ENCODE measurements at places on chromosomes 1 and 21.
A peak's percentile ranks its signal among the peaks of the same experiment; 100 is the strongest.

DNA sequence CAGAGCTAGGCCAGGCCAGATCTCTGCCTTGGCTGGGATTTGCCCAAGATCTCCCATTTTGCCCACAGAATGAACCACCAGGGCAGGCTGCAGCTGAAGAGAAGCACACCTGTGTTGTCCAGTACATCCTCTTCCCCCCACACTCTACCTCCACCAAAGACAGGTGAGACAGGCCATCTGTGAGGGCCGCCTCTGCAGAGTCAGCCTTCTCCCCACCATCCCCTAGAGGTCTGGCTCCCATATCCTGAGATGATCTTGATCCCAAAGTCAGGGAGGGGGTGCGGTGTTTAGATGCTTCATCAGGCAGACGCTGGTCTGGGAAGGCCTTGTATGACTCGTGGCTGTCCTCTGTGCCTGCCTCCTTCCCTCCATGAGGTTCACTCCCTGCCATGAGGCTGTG lies 28.7 kb downstream of the HYI start:
- DNase-seq: no peak

GRCh38 chr1:107419003-107419402 lies 278.2 kb downstream of the NTNG1 start:
- DNase-seq: no peak

DNA sequence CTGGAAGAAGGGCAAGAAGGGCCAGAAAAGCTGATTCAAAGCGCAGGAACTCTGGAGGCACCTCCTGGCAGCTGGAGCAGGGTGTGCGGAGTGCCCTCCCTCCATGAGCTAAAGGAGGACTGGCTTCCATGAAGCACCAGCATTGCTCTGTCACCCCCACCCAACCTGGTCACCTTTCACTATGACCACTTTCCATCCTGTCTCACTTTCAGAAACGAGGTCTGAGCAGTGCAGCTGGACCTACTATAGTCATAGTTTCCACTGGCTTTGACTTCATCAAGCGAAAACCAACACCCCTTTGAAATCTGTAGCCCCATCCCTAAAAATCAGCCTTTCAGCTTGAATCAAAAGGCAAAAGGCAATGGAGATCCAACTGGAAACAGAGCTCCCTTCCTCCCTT lies 84.8 kb upstream of the CACNA1E start:
- no peak for DNase-seq

DNA sequence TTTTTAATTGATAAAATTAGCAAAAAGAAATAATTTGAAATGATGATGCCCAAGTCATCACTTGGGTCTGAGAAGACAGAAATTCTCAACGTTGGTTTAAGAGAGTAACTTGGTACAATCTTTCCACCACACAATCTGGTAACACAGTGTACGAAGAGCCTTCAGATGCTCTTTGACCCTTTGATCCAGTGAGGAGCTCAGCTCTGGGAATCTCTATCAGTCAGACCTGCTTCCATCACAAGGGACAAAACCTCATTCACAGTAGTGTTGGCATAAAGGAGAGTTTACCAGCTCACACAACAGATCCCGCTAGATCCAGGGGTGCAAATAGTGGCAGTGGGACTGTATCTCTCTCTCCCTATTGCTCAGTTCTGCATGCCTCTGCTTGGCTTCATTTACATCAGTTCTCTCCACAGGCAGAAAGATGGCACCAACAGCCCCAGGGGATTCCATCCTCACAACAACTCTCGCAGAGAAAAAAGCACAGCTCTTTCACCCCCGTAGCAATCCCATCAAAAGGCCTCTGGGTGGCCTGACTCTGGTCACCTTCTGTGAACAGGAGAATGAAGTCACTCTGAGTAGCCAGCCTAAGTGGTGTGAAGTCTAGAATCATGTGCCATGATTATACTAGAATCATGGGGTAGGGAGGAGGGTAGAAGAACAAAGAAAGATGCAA lies 119.7 kb downstream of the ZNF281 start:
- DNase-seq: no peak

DNA sequence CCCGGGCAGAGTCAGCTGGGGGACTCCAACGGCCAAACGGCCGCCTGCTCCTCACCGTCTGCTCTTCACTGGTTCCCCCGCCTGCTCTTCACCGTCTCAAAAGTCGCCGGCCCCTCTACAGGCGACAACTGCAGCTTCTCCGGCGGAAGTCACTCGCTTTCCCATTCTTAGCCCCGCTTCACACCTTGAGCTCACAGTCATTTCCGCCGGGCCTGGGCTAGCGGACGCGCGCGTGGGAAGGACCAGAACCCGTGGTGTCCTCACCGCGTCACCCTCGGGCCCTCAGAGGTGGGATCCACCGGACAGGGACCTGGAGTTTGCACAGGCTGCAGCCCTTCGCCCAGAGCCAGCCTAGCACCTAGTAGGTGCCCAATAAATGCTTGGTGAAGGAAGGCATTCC lies 27.9 kb upstream of the HJV start:
- no peak for DNase-seq

DNA sequence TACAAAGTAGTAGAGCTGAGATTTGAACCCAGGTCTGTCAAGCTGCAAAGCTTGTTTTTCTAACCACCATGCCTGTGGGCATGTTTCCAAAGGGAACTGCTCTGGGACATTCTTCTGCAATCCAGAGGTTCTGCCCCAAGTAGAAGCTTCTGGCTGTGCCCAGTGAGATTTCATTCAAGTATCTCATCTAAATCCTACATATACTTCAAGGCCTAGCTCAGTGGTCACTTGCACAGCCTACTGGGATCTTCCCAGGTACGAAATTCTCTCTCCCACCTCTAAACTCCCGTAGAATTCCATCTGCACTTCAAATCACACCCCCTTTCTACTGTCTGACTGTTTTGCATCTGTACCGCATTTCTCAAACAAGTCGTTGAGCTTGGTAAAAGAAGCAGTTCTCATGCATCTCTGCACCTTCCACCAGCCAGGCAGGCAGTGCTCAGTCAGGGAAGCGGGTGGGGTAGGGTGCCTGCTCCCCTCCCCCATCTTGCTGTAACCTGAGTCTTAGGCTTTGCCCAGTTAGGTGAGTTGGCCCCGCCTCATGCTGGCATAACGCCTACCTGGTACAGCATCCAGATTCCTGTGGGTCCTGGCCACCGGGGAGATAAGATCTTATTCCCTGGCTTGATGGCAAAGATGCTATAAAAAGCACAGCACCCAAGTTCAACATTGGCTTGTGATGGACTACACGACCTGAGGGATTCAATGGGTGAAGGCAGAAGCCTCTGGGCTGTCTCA lies 13.5 kb downstream of the SLC9A1 start:
- no peak for DNase-seq

DNA sequence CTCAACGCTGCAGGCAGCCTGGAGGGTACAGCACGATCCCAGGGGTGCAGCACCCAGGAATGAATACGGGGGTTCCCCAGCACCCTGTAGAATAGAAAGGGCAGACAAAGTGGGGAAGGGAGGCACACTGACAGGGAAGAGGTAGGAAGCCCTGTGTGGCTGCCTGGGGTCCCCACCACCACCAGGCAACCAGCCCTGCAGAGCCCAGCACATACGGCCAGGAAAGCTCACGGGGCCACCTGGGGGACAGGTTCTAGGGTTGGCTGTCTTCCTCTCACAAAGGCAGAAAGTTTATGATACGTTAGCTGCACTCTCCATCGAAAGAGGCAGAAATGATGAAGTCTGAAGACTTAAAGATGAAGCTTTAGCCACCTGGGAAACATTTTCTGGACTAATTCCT lies 52.5 kb downstream of the ARHGEF16 start:
- DNase-seq: no peak

- peak; percentile 33 for DNase-seq
These were observed 203.1 kb upstream of the GALNT2 start for GRCh38 chr1:229863651-229864545.

GRCh38 chr1:169288011-169288414 lies 79.6 kb downstream of the NME7 start:
- DNase-seq: no peak

DNA sequence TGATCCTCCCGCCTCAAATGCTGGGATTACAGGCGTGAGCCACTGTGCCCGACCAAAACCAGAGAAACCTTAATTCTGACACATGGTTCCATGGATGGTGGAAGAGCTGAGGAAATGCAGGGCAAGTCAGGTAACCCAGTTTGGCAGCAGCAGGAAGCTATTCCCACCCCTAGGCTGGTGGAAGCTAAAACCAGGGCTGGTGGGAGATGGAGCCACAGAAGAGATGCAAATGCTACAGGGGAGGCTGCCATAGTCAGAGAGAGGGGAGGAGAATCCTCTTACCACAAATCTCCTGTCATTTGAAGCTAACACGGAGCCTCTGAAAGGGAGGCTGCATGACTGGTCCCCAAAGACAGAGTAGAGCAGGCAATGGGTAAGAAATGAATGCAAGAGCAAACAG lies 4.1 kb upstream of the CDC42BPA start:
- DNase-seq: no peak

DNA sequence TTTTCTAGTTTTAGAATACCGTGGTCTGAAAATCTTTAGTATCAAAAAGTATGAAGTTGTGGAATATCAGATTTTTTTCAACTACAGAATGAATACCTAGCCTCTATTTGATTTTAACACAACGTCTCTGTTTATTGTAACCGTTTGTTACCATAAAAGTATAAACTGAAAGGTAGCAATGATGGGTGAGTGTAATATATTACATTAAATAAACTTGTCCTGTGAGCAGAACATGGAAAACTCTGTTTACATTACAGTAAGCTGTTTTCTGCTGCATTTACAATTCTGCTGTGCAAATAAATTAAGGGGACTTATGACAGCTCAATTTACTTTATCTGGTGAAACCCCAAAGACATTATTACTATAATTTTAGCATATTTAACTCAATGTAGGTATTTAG lies 62.5 kb downstream of the CHRM3 start:
- DNase-seq: no peak

DNA sequence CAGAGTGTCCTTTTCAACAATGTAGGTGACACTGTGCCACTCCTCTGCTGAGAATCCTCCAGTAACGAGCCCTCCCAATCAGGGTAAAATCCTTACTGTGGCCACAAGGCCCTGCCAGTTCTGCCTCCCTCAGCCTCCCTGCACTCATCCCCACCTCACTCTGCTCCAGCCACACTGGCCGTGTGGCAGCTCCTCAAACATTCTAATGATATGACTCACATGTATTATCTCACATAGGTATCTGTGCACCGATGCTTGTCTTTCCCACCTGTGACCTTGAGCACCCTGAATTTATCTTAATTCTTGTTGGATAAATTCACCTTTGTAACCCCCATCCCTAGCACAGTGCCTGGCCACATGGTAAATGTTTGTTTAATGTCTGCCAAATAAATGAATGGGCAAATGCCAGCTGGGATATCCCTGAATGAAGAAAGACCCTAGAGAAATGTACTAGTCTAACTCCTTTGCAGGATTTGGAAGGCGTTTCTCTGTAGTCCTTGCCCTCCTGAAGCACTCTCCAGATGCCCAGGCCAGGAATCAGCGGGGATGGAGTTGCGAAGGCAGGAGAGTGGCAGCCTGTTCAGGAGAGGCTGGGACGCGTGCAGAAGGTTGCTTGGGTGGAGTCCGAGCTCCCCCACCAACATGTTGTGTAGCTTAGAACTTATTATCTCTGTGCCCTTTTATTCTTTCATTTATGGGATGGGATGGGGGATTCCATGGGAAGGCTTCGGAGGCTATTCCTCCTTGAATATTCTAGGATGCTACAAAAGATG lies 106.0 kb downstream of the TMEM53 start:
- no peak for DNase-seq

- DNase-seq: no peak
These were observed 90.0 kb upstream of the NFASC start for GRCh38 chr1:204780630-204781029.

DNA sequence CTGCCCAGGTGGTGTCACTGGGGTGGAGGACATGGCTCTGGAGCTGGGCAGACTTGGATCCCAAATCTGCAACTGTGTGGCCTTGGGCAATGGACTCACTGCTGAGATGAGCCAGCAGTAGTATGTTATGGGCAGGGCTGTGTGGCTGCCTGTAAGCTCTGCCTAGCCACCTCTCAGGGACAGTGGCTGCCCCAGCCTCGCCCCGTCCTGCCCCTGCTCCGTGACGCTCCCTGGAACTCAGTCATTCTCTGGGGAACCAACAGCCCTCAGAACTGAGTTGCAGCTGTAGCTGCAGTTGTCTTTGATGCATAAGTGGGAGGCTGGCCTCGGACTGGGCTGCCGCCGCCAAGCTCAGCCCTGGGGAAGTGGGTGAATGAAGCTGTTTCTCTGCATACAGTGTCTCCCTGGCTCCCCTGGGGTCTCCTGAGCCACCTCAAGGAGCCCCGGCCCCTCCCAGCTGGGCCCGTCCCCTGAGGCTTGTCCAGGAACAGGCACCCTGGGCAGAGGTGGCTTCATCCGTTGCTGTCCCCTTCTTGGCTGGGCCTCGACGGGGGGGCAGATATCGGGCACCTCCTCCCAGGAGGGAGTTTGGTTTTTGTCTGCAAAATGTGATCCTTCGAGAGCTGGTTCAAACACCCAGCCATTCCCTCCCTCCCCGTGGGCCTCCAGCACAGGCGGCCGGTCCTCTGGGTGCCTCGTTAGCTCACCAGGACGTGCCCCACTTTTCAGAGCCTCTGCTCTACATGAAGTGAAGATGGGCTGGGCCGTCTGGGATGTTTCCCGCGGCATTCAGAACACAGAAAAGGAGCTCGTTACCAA lies 26.2 kb upstream of the PLCH2 start:
- no peak for DNase-seq

GRCh38 chr21:16312321-16312720 lies 582.5 kb downstream of the USP25 start:
- no peak for DNase-seq

DNA sequence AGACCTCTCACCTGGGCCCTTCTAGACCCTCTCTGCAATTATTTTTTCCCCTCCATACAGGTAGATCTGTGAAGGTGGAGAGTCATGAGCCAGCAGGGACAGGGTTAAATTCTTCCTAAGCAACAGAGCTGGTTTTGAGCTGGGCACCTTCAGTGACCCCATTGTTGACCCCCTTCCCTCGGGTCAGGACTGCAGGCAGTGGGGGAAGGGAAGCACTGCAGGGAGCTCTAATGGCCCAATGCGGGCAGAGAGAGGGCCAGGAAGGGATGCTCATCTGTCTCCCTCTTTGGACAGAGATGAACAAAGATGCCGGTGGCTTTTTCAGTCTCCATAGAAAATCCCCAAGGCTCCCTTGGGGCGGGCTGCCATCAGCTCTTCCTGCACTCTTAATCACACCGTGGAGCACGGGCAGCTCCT lies 21.4 kb downstream of the SOX13 start:
- DNase-seq: no peak

DNA sequence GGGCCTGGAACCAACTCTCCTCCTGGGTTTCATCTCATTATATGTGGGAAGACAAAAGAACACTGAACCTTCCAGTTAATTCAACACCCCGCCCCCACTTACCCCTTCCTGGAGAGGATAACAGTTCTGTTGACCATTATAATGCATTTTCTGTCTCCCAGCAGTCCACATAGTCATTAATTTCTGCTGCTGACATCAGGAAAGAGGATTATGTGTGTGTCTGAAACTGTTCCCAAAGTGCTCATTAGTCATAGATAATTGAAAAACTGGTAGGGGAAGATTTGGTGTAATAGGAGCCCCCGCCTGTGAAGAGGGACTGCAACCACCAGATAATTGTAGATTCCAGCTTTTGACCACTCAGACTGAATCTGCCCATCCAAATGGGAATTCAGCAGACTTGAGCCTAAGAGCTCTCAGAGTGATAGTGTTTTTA lies 208.7 kb downstream of the FGGY start:
- no peak for DNase-seq

Measured in left cardiac atrium (tissue), 4 donors.